Activated CD4-positive, alpha-beta T cell treated with anti-CD3 and anti-CD28 coated beads for 1 hour (primary cell): ENCODE measurements at places on chromosomes 11 and 22.

GRCh38 chr11:3944198-3944597 is 88.7 kb downstream of the STIM1 start:
- DNase-seq: no peak

GRCh38 chr11:35923452-35923851 is 20.4 kb upstream of the LDLRAD3 start:
- no peak for DNase-seq

- DNase-seq: no peak
Observed at GRCh38 chr22:32407936-32408335, 4.1 kb downstream of the RTCB start.

DNA sequence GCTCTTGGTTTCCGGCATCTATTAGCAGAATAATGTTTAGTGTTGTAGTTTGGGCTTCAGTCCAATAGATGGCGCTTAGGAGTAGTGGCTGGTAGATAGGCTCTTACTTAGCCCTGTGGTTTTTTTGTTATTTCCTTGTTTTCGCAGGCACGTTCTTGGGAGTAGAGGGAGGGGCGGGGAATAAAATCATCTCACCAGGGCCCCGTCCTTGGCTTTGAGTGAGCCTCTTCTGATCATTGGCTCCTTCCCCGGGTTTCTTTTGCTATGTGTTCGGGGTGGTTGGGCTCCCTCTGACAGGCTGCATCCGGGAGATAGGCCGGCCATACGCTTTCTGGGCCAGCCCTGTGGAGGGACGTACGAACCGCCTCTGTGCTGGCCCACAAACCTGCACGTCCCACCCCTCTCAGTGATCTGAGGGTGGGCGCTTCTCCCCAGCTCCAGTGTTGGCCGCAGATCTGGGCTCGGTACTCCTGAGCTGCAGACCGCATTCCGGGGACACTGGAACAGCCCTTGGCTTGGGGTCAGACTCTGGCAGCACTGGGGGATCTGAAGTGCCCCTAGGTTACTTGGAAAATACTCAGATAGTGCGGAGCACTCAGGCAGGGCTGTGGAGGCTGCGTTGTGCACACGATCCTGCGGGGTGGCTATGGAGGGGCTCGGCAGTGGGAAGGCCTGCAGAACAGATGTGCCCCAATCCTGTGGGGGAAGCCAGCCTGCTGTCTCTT is 217.0 kb downstream of the DYNC2H1 start:
- DNase-seq: no peak

GRCh38 chr22:29190918-29191317 is 14.8 kb upstream of the EMID1 start:
- no peak for DNase-seq

- no peak for DNase-seq
Observed at GRCh38 chr11:29008481-29008880, 900.3 kb downstream of the METTL15 start.

GRCh38 chr11:44997566-44997965 is 46.9 kb upstream of the TP53I11 start:
- no peak for DNase-seq

GRCh38 chr11:79098146-79098545 is 342.7 kb downstream of the TENM4 start:
- no peak for DNase-seq

DNA sequence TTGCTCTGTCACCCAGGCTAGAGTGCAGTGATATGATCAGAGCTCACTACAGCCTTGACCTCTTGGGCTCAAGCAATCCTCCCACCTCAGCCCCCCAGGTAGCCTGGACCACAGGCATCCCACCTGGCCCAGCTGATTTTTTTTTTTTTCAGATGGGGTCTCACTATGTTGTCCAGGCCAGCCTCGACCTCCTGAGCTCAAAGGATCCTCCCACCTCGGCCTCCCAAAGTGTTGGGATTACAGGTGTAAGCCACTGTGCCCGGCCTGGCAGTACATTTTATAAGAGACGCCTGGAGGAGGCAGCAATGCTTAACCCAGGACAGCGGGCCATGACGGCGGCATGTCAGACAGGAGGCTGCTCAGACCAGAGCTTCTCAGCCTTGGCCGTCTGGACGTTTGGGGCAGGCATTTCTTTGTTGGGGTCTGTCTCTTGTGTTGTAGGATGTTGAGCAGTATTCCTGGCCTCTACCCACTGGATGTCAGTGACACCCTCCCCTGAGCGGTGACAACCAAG is 4.3 kb downstream of the LGALS2 start:
- DNase-seq: no peak

- DNase-seq: no peak
Observed at GRCh38 chr11:32013603-32014002, 77.3 kb upstream of the RCN1 start.

- no peak for DNase-seq
Observed at GRCh38 chr11:114392735-114393667, 7.3 kb downstream of the C11orf71 start.
